ENCODE measurements at places on chromosomes 5 and 9.

GRCh38 chr9:134560206-134560605 is 81.4 kb upstream of the COL5A1 start:
- no peak for DNase-seq

DNA sequence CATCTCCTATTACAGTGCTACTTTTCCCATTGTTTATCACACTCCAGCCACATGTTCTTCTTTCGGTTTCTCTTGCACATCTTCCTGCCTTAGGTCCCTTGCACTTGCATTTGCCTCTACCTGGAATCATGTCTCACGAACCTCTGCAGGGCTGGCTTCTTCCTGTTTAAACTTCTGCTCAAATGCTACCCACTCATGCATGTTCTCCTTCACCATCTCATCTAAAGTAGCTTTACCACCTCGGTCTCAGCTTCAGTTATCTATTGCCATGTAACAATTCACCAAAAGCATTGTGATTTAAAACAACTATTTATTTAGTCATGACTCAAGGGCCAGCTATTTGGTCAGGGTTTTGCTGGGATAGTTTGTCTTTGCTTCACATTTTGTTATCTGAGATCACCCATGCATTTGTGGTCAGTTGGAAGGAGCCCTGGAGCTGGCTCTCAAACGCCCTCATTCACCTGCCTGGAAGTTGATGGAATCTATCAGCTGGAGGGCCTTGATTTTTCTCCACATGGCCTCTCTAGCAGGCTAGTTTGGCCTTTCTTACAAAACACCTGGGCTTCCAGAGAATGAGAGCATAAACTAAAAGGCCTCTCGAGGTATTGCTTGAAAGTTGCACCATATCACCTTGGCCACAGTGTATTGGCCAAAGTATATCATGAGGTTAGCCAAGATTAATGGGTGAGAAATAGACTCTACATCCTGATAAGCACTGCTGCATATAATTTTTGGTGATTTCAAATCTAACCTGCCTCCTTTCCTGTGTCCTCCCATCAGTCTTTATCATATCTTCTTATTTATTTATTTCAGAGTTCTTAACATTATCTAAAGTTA is 21.4 kb downstream of the SPINK1 start:
- no peak for DNase-seq

DNA sequence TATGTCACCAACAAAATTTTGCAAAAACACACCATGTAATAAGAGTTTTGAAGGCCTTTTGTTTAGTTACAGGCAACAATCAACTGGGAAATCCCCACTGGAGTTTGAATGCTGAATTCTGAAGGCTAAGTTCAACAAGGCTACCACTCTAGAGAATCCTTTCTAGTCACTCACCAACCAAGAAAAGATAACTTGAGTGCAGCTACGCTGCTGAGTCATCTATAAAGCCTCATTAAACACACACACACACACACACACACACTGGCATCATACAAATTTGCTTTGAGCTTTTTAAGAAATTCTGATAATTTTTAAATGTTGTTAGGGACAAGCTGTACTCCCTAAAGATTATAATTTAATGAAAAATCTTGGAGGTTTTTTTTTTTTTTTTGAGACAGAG is 219.6 kb downstream of the DENND1A start:
- DNase-seq, result no peak

GRCh38 chr5:164020116-164020515 is 514.7 kb downstream of the MAT2B start:
- no peak for DNase-seq

GRCh38 chr9:99490729-99491128 is 268.6 kb downstream of the SEC61B start:
- no peak for DNase-seq

GRCh38 chr9:129164246-129164930 is 13.7 kb downstream of the IER5L start:
- DNase-seq, result no peak

GRCh38 chr5:51479840-51480239 is 96.6 kb downstream of the ISL1 start:
- DNase-seq, result no peak

DNA sequence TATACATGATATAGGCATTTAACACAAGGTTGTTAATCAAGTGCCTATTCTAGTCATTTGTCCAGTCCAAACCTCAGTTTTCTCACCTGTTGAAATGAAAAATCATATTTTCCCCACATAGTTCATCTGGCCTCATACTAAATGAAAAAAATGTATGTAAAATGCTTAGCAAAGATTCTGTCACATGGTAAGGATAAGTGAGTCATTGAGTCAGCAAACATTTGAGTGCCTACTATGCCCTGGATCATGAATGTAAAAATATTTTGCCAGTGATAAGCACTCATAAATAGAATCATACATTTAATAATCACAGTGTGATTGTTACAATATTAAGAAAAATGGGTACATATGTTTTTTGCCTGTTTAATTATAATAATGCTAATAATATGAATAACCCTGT is 181.2 kb upstream of the PAPPA start:
- DNase-seq, result no peak

- no peak for DNase-seq
Measured at GRCh38 chr9:125674981-125675973, 31.7 kb downstream of the MAPKAP1 start.

DNA sequence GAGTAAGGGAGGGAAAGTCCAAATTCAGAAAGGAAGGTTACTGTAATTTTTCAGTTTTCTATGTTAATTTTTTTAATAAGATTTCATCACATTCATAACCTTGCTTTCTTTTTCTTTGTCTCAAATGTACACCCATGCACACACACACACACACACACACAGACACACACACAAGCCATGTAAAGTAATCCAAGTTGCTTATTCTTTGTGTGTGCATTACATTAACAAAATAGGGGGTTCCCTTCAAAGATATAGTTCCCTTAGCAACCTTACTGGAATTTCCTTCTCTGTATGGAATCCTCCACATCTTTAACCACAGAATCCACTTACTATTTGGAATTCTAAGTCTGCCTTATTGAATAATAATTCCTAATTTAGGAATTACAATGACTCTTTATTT is 32.7 kb downstream of the ZNF366 start:
- DNase-seq, result no peak

DNA sequence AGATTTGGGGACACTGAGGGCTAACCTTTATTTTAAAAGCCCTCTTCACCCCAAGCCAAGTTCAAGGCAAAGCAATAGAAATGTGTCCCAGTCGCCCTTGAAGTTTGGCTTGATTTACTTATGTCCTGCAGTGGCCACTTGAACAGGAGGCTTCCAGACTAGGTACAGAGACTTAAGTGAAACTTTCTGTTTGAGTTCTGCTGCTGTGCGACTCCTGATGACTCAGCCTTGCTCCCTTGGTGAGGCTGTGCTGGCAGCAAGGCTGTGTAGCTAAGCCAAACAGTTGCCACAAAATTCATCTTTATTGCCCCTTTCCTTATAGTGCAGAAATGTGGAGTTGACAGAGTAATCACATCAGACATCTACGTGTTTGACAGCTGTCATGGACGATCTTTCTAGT is 68.8 kb upstream of the NTRK2 start:
- DNase-seq, result no peak

DNA sequence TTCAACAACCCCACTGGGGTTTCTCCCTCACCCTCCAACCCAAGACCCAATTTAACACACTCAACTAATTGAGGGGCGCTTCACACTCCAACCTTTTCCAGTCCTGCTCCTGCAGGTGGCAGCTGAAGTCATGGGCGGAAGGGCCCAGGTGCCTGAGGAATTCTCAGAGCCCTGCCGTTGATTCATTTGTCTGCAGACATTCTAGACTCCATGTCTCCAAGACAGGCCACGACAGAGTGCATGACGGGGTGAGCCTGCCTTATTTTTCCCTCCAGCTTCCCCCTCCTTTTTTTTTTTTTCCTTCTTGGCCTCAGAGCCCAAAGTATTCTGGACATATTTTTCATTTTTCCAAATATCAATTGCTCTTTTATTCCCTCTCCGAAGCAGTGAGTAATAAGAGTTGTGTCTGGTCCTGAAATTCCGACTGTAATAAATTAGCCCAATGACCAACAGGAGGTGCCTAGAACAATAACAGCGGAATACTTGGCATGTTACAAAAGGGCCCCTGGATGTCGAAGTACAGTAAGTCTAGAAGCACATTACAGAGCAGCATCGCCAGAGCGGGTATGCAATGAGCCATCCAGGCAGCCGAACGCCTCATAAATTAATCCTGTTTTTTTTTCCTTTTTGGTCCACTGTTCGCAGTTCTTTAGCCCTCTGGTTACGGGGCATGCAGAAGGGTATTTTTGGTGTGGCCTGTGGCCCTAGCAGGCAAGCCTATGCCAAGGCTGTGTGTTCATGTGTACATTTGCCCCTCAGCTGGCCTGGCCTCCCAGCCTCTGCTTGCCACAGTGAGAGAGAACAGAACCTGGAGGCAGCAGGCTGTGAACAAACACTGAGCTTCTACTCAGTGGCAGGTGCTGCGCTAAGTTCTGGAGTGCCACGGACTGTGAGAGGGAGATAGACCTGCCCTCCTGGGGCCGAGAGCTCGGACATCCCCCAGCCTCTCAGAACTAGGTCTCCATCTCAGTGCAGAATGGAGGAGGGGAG is 8.6 kb upstream of the SMIM23 start:
- no peak for DNase-seq

- DNase-seq, result no peak
Measured at GRCh38 chr5:10400411-10400810, 41.3 kb upstream of the ROPN1L start.

DNA sequence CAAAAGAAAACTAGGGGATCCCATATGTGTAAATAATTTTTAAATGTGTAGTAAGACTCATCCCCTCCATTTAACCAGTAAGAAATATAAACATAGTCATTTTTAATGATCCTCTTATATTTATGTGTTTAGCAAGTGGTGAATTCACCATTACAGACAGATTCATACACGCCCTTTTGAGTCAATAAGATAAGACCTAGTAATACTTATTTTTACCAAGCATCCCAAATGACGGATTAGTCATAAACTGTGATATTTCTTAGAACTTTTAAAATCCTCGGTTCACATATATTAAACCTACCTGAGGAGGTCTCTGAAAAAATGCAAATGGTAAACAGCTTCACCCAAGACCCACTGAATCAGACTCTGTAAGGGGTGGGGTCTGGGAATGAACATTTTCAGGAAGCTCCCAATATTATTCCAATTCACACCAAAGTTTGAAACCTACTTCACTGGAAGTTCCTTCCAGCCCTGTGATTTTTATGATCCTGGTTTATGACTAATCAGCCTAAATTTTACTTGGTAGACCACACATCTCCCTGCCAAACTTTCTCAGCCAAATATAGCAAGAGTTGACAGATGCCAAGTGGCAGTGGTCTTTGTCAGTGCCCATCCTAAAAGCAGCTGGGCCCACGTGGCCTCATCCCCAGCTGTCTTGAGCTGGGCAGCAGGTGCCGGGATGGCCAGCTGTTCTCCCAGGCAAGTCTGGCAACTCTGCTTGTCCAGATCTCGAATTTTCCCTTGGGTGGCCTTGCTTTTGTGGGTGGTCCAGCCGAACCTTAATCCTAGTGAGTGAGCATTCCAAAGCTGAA is 559.0 kb upstream of the RGMB start:
- DNase-seq, result no peak

- DNase-seq, result no peak
Measured at GRCh38 chr5:62268234-62268633, 37.8 kb upstream of the KIF2A start.

DNA sequence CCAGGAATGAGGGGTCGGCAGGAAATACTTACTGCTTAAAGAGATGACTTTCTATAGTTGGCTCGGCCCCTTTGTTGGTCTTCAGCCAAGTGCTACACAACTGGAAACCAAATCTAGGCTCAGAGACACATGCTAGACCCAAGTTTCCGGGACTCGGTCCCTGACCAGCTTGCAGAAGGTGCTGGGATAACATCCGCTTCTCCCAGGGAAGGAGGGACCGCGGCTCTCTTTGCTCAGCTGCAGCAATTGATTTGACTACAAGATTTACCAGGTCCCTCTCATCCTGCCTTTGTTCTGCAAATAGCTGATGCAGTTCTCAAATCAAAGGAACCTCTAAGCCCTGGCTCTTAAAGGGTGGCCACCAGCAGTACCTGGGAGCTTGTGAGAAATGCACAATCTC is 314.7 kb downstream of the MLLT3 start:
- no peak for DNase-seq

- no peak for DNase-seq
Measured at GRCh38 chr9:82651474-82651873, 411.5 kb downstream of the RASEF start.

DNA sequence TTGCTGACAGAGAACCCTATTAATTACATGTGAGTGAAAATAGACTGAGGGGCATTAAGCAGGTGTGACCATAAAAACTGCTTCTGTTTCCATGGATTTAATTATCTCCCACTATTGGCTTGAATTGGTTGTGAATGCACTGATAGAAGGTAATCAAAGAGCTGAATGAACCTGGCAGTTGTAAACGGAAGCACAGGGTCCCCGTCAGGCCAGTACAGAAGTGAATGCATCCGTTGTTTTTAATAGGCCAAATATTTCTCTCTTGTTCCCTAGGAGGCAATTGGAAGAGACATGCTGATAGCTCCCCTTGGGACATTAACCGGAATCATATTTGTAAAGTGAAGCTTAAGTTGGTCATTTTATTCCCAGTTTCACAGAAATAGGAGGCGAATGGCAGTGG is 147.0 kb downstream of the CAVIN4 start:
- DNase-seq, result no peak

DNA sequence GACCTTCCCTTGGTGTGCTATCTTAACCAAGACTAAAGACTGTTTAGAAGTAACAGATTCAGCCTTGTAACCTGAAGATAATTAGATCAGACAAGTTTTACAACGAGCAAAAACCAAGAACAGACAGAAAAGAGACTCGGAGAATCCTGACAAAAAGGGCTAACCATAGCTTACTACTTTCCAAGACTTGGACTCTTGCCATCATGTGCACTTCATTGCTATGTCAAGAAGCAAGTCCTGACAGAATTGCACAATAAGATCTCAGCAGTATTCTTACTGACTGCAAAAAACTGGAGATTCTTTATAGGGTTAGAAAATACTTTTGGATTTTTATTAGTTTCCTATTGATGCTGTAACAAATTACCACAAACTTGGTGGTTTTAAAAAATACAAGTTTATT is 1539.0 kb upstream of the NUDT12 start:
- no peak for DNase-seq

DNA sequence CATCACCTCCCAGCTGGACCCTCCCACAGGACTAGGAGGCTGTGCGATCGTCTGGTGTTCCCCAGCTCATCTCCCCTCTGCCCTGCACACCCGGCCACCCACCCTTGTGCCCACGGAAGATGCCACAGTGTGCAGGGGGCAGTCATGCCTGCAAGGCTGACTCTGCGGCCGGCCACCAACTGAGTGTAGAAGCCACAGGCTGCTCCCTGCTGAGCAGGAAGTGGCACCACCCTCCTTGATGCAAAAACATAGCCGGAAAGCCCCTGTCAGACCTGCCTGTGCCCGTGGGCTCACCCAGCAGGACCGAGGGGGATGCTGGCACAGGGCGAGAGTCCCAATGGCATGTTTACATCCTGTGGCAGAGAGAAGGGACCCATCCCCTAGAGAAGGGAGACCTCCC is 40.3 kb upstream of the SLC12A7 start:
- no peak for DNase-seq

- no peak for DNase-seq
Measured at GRCh38 chr5:125612776-125613175, 810.4 kb upstream of the GRAMD2B start.

GRCh38 chr9:38380230-38380871 is 12.2 kb upstream of the ALDH1B1 start:
- DNase-seq, result no peak

- no peak for DNase-seq
Measured at GRCh38 chr5:67815455-67816391, 399.8 kb upstream of the PIK3R1 start.

- DNase-seq, result no peak
Measured at GRCh38 chr5:135977375-135977928, 22.7 kb upstream of the LECT2 start.

All from activated CD8-positive, alpha-beta memory T cell treated with anti-CD3 and anti-CD28 coated beads for 4 hours (primary cell).